ENCODE measurements at places on chromosomes 3 and 15. TPM values are rescaled to one million over a fixed set of nuclear protein-coding genes. Genes with fewer than 3 reads are reported as not detected.

GRCh38 chr3:12138044-12138443, 20.7 kb downstream of the TIMP4 start:
- DNase-seq: peak; percentile 65

- DNase-seq: no peak
These were observed 14.4 kb downstream of the SLC12A6 start for GRCh38 chr15:34323217-34323616.

DNA sequence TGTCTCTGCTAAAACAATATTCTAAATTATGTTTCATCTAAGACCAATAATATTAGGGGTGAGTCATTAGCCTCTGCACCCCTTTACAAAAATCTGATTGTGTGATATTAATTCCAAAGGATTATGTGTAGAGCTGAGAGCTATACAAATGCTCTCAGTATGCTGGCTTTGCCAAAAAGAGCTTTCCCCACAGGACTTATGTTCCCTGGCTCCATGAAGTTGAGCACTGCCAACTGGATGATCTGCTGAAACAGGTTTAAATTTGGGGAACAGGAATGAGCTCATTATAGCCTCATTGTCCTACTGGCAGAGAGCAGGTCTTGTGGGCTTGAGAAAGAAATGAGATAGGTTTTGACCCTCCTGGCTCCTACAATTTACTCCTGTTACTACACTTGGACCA, 347.8 kb upstream of the LMCD1 start:
- DNase-seq: no peak

GRCh38 chr3:25603703-25604102, 61.0 kb downstream of the TOP2B start:
- no peak for DNase-seq

GRCh38 chr3:100900671-100901335, 92.4 kb downstream of the ABI3BP start:
- no peak for DNase-seq

DNA sequence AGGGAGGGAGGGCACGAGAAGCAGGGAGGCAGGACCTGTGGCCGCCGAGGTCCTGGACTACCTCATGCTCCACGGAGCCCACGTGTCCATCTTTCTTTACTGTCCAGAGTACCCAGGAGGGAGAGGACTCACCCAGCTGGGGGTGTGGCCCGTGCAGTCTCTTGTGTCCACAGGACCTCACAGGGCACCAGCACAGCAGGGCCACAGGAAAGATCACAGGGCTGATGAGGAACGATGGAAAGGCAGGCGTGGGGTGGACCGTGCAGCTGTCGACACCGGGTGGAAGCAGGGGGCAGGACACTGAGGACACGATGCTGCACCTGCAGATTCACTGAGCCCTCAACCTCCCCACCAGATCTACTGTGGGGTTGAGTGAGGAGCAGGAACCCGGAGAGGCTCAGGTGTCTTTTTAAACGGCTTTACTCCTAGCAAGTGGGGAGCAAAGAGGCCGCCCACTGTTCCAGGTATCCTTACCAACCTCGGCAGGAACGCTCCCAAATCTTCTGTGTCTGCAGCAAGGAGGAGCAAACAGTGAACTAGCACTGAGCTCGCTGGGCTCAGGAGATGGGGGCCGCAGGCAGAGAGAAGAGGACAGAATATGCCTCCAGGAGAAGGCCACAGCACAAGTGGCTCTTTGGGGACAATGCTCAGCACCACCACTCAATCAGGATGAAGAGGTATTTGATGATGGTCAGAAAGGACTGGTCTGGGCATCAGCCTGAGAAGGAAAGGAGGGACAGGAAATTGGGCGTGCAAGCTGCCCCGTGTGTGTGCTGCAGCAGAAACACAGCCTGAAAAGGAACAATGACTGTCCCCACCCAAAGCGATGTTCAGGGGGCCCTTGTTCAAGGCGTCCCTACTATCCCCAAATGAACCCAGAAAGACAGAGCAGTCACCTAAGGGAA, 198.8 kb downstream of the XXYLT1 start:
- DNase-seq: no peak

DNA sequence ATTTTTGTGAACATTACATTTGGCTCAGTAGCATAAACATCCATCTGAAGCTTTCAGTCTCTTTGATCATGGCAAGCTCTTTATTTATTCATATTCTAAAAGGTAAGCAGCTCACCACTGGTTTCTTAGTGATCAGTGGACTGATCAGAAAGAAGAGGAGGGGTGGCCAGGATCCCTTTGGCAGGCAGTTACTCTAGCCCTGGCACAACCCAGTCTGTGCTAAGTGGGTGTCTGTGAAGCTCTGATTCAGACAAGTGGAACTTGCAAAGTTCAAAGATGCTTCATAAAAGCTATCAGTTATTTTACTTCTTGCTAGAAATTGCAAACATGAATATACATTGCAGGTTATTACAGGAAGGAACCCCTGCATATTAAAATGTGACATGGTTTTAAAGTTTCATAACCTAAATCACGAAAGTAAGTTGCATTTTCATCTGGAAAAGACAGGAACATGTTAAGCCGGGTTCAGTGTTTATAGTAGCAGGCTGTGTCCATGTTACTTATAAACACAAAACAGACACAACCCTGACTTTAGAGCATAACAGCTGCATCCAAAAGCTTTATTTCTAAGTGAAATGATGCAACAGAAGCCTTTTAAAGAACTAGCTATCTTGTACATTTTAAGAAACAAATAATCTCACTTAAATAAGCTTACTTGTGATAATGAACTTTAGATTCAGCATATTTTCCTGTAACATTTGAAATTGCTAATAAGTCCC, 785.3 kb downstream of the MCTP2 start:
- DNase-seq: no peak

- no peak for DNase-seq
These were observed 8.8 kb upstream of the GRAMD1C start for GRCh38 chr3:113829576-113830354.

GRCh38 chr15:58243070-58243469, 104.9 kb downstream of the AQP9 start:
- no peak for DNase-seq

- no peak for DNase-seq
These were observed 42.2 kb downstream of the CMSS1 start for GRCh38 chr3:99859825-99860224.

DNA sequence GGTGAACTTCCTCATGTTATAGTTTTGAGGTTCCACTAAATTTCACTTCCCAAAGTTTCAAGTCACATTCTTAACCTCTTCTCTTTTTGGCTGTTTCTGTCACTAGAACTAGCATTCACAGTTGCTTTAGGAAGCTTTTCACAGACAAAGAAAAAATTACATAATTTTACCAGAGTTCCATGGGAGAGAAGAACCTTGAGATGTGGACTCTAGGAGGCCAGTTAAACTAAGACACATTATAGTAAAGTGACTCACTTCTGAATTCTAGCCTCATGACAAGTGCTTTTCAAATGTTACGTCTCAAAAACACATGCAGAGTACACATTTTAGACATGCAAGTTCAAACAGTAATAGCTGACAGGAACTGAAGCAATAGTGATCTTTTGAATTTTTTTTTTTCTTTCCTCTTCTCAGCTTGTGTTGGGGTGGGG, 39.9 kb upstream of the LRTM1 start:
- no peak for DNase-seq

GRCh38 chr3:159855599-159856346, 132.9 kb upstream of the IL12A start:
- no peak for DNase-seq

GRCh38 chr3:37594873-37595783, 266.6 kb upstream of the CTDSPL start:
- DNase-seq: no peak

GRCh38 chr15:51226576-51227210, 111.7 kb downstream of the CYP19A1 start:
- DNase-seq: no peak

GRCh38 chr3:58596834-58597518, 19.8 kb upstream of the FAM107A start:
- DNase-seq: no peak

DNA sequence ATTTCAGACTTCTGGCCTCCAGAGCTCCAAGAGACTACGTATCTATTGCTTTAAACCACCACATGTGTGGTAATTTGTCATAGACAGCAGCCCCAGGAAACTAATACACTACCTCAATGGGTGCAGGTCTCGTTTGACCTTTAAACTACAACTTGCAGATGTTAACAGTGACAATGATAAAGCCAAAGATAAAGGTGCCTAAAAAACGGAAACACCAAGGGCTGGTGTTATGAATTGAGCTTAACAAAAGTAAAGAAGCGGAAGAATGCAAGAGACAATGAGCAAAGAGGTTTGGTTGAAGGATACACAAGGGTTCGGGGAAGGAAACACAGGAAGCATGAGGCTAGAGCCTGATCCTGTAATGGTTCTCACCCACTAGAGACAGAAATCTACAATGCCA, 50.8 kb downstream of the RFTN1 start:
- DNase-seq: no peak

- no peak for DNase-seq
These were observed 138.5 kb downstream of the NECTIN3 start for GRCh38 chr3:111210003-111210711.

GRCh38 chr3:31124373-31124772, 229.9 kb upstream of the GADL1 start:
- DNase-seq: no peak

- no peak for DNase-seq
These were observed 82.2 kb downstream of the ITPR1 start for GRCh38 chr3:4575381-4575780.

DNA sequence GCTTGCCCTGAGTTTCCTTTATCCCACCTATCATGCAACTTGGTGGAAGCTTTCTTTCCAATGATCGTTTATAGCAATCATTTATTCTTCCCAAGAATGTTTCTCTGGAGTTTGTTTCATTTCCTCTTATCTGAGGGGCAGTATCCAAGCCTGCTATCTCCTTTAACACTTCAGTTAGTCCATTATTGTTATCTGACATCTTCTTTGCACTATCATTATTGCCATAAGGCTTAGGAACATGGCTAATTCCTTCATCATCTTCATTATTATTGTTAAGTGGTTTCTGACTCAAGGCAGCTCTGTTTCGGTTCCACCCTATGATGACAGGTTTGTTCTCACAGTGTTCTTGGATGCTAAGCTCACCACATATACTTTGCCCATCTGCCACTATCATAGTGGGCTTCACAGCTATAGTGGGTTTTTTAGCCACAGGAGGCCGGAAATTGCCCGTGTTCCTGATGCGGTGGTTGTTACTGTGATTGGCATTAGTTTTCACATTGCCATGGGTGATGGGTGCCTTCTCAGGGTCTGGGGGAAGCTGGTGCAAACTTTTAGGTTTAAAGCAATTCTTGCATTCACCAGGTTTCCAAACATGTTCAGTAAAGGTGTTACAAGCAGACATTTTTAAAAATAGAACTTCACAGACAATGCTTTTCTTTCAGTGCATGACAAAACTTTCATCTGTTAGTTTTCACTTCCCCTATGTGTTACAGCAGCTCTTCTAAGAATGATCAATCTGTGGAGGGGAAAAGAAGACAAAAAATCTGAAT, 110.6 kb upstream of the TSPAN3 start:
- no peak for DNase-seq

Gene SOX14
- not detected for polyA plus RNA-seq

Gene CSTA
- 0.41 TPM for polyA plus RNA-seq

Gene TTLL13
- 0.24 TPM for polyA plus RNA-seq

Gene SOX2
- 2.1 TPM for polyA plus RNA-seq

Gene TRIM71
- not detected for polyA plus RNA-seq

Gene TKT
- polyA plus RNA-seq: 1,284 TPM

Gene GP5
- not detected for polyA plus RNA-seq

Measured in A549 (cell line).